ENCODE measurements at places on chromosomes 12 and 14.
A peak's percentile ranks its signal among the peaks of the same experiment; 100 is the strongest.

GRCh38 chr14:93220509-93220908, 13.5 kb downstream of the UBR7 start:
- DNase-seq = no peak

DNA sequence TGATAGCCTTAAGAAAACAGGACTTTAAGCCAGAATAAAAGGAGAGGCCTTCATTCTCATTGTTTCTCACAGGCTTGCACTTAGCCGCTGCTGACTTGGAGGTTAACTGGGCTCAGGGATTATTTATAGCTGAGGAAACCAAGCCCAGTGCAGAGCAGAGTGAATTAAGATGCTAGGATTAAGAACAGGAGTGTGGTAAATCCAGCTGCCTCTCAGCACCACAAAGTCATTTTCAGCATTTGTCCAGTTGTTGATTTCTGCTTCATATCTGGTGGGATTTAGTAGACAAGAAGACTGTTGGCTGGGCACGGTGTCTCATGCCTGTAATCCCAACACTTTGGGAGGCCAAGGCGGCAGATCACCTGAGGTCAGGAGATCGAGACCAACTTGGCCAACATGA, 14.3 kb upstream of the KRT73 start:
- DNase-seq = no peak

GRCh38 chr12:85825746-85826145, 10.5 kb downstream of the RASSF9 start:
- DNase-seq = no peak

GRCh38 chr14:35878272-35879150, 52.4 kb downstream of the BRMS1L start:
- peak; percentile 79 for DNase-seq

DNA sequence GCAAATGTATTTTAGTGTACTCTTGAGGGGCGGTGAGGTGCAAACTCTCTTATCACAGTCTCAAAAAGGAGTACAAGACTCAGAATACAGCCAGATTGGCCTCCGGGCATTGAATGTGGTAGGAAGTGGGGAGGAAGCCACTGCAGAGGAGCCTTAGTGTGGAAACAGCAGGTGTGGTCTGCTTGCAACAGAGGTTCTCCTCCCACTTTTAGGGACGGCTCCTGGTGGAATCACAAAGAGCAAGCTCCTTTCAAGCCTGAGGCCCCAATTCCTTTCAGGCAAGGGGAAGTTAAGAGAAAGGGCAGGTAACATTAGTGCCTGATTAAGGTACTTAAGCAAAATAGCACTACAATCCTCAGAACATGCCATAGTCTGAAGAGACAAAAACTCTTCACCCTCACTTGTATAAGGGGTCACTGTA, 23.7 kb upstream of the SLC2A3 start:
- peak; percentile 51 for DNase-seq

GRCh38 chr14:25136811-25137210, 86.9 kb upstream of the STXBP6 start:
- DNase-seq = no peak

DNA sequence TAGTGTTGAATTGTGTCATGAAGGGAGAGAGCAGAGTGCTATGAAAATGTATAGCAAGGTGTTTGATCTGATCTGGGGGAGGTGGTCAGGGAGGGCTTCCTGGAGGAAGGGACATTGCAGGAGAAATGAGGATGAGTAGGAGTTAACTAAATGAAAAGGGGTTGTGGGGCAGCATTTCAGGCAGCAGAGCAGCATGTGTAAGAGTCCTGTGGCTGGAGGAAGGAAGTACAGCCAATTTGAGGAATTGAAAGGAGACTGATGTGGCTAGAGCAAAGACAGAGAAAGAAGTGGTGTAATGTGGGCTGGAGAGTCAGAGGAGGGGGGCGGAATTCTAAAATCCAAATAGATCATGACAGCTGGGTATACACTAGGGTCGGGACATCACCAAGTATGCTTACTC, 20.5 kb downstream of the NPC2 start:
- no peak for DNase-seq

DNA sequence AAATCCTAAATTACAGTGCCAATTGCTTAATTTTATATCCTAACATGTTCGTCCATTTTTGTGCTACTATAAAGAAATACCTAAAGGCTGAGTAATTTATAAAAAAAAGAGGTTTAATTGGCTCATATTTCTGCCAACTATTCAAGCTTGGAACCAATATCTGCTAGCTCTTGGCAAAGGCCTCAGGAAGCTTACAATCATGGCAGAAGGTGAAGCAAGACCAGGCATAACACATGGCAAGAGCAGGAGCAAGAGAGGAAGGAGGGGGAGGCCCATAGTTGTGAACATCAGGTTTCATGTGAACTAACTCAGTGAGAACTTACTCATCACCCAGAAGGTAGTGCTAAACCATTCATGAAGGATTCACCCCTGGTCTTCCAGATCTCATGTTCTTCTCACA, 494.3 kb downstream of the CCER1 start:
- DNase-seq = no peak

DNA sequence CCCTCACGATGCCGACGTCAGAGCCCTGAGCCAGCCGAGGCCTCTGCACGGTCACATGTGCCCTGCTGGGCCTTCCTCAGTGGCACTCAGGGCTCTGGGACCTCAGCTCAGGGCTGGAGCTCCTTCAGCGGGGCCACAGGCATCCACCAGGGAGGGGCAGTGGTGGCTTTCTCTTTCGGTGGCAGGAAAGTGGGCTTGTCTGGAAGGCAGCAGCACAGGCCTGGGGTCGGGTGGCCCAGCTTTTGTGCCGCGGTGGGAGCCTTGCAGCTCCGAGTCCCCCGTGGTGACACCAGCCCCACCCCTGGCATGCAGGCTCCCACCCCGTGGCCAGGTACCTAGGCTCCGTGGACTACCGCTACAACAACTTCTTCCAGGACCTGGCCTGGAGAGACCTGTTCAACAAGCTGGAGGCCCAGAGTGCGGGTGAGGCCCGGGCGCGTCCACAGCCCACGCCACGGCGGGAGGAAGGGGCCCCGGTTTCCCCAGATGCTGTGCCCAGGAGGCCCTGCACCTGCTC, 14.2 kb upstream of the TEX22 start:
- no peak for DNase-seq

GRCh38 chr14:24343795-24344660, 4.2 kb upstream of the RIPK3 start:
- no peak for DNase-seq

- DNase-seq = no peak
These were observed 11.1 kb downstream of the KRT85 start for GRCh38 chr12:52356031-52356761.

DNA sequence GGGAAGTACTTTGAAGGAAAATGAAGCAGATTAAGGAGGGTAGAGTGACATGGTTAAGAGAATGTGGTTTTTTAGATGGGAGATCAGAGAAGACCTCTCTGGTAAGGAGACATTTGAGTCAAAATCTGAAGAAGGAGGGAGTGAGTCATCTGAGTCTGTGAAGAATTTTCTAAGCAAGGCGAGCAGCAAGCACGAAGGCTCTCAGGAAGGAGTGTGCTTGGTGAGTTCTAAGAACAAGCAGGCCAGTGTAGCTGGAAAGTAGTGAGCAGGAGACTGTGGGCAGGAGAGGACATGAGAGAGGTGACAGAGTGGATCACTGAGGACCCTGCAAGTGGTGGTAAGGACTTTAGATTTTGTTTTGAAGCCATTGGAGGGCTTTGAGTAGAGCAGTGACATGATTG, 76.3 kb upstream of the FUT8 start:
- DNase-seq = no peak

DNA sequence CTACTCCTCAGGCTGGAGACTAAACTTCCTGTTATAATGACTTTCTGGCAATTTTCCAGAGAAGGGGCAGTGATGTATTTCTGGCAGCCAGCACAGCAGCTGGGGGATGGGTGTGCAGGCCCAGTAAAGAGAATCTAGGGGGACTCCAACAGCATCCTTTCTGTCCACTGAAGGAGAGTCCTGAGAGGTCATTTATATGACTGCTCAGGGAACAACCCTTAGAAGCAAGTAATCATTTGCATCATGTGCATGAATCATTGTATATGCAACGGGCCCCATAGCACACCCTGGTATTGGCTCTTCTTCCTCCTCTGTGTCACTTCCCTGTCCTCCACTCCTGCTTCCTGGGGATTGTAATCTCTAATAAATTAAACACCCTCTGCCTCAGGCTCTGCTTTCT, 493.8 kb downstream of the RPS29 start:
- DNase-seq = no peak

- DNase-seq = no peak
These were observed 530 bp downstream of the ARL1 start for GRCh38 chr12:101407049-101407435.

GRCh38 chr12:115023279-115024265, 339.6 kb upstream of the TBX3 start:
- DNase-seq = no peak

DNA sequence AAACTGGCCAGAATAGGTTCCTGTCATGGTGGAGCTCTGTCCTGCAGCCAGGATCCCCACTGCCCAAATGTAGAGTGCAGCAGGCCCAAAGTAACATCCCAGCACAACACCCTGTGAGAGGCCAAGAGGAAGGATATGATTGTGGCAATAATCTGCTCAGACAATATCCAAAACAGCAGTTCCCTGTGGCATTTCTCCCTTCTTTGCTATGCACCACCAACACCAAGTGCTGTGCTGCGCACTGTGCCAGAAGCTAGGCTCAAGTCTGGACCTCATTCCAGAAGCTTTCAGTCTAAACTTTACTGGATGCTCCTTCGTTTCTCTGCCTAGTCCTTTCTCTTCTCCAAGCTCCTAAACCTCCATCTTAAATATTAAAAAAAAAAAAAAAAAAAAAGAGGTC, 33.4 kb downstream of the SLC11A2 start:
- no peak for DNase-seq

DNA sequence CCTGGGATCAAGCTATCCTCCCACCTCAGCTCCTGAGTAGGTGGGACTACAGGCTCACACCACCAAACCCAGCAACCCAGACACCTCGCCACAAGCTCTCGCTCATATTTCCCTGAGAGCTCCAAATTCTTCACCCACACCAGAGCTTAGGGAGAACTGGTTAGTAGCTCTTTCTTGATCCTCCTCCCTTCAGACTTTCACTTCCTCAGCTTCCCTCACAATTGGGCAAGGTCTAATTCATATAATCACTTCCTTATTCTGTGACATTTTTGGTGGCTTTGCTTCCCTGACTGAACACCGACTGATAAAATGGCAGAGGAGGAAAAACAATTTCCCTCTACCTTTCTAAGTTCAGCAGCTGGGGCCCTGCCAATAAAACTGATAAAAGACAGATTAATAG, 88.5 kb downstream of the GXYLT1 start:
- no peak for DNase-seq

- no peak for DNase-seq
These were observed at the start of gene FSCB for GRCh38 chr14:44507183-44507582. Gene FSCB (minus strand): TSS chr14:44507283. CDS start chr14:44506987, 296 bp downstream.

- no peak for DNase-seq
These were observed 111.3 kb downstream of the DYRK2 start for GRCh38 chr12:67759829-67760228.

GRCh38 chr12:116545936-116546335, 13.2 kb upstream of the MAP1LC3B2 start:
- DNase-seq = no peak

GRCh38 chr12:8644345-8645248, 18.0 kb downstream of the MFAP5 start:
- no peak for DNase-seq

GRCh38 chr14:67704484-67705089, 2.9 kb downstream of the RDH12 start:
- peak; percentile 69 for DNase-seq
